ENCODE measurements at places on chromosomes 13 and 19.

DNA sequence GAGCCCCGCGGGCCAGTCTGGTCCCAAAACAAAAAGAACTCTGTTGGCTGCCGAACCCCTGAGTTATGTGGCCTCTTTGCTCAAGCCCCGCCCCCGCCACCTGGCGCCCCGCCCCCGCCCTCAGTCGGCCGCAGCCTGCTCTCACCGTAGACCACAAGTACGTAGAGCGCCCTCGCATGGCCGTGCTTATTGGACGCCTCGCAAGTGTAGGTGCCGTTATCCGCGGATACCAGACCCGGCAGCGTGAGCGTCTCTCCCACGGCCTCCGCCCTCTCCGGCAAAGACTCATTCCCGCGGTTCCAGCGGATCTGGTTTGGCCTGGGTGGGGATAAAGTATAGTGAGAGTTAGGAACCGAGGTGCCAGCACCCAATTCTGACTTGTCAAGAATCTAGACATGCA, 5.5 kb upstream of the ZNF428 start:
- no peak for DNase-seq

GRCh38 chr13:23628250-23628649, 58.0 kb downstream of the TNFRSF19 start:
- DNase-seq, result no peak

- no peak for DNase-seq
These were observed 4.1 kb downstream of the CCDC169 start for GRCh38 chr13:36293497-36293896.

DNA sequence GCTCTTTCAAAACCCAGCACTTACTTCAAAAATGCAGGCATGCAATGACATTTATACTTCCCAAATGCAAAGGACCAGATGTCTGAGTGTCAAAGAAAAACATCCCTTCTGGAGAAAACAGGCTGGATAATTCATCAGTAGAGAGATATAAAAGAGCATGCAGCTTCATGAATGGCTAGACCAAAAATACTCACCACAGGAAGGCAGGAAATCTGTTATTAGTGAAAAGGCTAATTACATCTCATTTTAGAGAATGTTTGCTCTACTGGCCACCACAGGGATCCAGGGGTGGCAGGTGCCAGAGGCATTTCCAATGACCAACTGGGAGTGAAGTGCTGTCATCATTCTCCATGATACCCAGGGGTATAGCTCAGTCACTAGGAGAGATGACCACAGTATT, 106.5 kb downstream of the LHFPL6 start:
- DNase-seq, result peak; percentile 83

GRCh38 chr19:38743394-38744297, 628 bp downstream of the CAPN12 start:
- no peak for DNase-seq

GRCh38 chr13:98648141-98648540, 71.2 kb upstream of the STK24 start:
- no peak for DNase-seq

GRCh38 chr13:45702088-45702487, at the start of gene CBY2:
Gene CBY2 (plus strand): TSS chr13:45702320. CDS start chr13:45702391, 71 bp downstream.
- DNase-seq, result no peak

DNA sequence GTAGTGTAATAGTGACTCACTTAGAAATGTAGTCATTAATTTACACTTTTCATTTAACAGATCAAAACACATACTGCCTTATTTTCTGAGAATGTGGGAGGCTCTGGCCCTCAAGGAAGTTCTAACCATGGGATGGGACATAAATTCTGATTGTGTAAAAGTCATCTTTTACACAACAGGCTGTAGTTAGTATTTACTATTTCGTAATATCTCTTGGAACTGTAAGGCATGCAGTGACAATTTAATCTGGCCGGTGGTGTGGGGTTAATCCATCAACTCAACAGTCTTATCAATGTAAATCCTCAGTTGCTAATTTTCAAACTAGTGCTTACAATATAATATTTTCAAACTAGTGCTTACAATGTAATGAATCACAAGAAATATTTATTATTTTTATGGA, 1599.2 kb downstream of the EFNB2 start:
- no peak for DNase-seq

DNA sequence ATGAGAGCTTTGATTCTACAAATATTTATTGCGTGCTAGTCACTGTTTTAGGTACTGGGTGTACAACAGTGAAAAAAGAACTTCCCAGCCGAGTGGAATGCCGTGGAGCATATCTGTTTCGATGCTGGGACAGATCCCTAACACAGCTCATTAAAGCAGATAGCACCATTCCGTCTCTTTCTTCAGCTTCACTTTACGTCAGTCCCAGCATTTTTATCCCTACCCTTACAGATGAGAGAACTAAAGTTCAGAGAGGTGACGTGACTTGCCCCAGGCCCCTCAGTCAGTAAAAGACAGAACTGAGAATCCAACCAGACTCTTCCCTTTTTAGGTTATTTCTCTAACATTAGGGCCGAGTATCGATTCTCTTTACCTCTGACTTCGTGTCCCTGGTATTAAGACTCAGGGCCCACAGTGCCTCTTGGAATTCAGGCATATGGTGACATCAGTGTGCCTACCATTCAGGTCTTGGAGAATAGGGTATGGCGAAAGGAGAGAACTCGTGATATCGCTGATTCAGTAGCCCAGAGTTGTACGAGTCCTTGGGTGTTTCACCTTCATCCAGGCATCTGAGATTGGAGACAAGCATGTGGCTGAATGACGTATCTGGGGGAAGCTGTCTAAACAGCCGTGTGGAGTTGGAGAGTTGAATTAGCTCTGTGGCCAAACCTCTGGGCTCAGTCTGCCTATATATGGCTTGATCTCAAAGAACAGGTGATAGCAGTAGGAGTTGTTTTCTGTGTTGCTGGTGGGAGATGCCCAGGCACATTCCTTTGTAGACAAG, 27.1 kb downstream of the ACTN4 start:
- no peak for DNase-seq

- no peak for DNase-seq
These were observed 10.9 kb upstream of the KDM4B start for GRCh38 chr19:4957981-4958380.

DNA sequence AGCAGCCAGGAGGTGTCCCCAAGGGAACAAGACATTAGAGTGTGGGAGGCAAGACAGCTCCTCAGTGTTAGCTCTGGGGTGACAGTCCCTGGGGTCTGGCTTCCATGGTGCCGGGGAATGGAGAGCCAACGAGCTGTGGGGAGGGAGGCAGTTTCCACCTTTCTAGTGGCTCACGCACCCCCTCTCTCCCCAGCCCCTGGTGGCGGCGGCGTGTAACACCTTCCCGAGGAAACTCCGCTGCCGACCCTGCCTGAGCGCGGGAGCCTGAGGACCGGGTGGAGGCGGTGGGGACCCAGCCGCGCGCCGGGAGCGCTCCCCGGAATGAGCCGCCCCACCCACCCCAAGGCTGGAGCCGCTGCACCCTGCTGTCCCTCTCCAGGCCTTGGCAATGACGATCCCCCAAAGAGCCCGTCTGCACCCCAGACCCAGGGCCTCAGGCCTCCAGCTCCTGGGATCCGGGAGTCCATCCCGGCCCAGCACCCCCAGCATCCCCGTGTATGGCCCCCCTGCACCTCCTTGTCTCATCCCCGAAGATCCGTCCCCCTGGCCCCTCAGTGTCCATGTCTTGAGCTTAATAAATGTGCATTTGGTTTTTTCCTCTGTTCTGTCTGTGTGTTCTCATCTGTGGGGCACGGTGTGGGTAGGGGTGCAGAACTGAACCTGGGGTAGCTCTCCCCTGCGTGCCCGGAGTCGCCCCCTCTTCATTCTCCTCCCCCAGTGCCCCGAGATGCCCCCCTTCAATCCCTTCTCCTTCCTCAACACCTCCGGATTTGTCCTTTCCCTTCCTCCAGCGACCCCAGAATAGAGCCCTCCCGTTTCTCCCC, 622 bp upstream of the FXYD5 start:
- DNase-seq, result no peak

- DNase-seq, result no peak
These were observed 424.4 kb downstream of the FGF14 start for GRCh38 chr13:101977475-101977874.

DNA sequence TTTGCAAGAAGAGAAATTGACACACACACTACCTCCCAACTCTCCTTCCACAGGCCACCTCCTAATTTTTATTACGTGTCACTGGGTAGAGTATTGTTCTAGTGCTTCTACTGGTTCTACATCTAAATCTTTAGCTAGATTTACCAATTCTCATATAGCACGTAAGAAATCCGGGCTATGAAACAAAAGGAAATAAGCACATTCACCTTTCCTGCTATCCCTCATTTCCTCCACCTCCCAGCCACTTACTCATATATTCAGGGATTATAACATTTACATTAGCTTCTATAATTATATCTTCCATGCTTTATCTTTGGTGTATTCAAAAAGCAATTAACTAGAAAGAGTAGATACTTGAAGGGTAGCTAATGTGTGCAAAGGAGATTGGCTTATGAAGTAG, 39.7 kb downstream of the USP12 start:
- DNase-seq, result no peak

DNA sequence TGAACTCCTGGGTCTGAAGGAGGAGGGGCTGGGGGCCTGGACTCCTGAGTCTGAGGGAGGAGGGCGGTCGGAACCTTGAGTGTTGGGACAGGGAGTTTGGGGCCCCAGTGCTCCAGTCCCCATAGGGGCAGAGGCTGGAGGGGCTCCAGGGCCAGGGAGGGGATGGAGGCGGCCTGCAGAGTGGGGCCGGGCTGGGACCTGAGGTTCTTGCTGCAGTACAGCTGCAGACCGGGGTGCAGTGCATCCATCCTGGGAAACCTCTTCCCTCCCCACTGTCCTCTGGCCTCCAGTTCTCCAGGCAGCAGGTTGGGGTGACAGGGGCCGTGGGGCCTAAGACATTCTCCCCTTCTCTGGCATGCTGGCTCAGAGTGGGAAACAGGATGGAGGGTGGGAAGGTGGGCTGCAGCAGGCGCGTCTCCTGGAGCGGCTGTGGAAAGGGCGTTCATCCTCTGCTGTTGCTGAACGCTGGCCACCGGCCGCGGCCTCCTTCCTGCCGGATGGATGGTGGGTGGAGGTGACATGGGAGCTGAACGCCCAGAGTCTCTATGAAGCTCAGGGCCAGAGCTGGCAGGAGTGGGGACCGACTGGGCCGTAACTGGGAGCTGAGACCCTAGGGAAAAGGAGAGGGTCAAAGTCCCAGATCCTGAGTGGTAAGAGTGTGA, 1.6 kb downstream of the BRSK1 start:
- DNase-seq, result no peak

DNA sequence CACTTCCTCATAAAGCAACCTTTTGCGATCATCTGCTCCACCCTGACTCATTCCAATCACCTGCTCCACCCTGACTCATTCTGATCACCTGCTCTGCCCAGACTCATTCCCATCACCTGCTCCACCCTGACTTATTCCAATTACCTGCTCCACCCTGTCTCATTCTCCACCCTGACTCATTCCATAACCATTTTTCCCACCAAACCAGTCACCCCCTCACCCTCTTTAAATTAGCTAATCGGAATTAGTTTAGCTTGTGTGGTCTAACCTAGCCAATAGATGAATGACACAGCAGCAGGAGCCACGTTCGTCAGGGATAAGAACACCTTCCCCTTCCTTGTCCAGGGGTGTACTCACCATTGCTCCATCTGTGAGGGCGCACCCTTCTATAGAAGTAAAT, 134.0 kb downstream of the COG6 start:
- DNase-seq, result no peak

DNA sequence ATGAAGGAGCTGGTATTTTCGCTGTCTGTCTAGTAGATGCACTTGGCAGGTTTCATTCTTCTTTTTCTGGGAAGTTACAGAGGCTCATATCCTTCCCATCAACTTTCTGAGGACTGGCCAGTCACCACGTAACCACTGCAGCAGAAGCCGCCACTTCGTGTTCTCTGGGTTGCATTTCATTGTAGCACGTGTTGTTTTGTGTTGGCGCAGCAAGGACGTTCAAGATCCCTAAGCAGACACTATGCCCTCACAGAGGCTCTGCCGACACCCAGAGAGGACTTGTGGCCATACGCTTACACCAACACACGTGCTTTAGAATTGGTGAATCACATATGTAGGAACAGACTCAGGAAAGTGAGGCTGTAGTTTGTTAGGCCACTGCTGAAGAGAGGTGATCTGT, 42.2 kb upstream of the TEX29 start:
- no peak for DNase-seq

DNA sequence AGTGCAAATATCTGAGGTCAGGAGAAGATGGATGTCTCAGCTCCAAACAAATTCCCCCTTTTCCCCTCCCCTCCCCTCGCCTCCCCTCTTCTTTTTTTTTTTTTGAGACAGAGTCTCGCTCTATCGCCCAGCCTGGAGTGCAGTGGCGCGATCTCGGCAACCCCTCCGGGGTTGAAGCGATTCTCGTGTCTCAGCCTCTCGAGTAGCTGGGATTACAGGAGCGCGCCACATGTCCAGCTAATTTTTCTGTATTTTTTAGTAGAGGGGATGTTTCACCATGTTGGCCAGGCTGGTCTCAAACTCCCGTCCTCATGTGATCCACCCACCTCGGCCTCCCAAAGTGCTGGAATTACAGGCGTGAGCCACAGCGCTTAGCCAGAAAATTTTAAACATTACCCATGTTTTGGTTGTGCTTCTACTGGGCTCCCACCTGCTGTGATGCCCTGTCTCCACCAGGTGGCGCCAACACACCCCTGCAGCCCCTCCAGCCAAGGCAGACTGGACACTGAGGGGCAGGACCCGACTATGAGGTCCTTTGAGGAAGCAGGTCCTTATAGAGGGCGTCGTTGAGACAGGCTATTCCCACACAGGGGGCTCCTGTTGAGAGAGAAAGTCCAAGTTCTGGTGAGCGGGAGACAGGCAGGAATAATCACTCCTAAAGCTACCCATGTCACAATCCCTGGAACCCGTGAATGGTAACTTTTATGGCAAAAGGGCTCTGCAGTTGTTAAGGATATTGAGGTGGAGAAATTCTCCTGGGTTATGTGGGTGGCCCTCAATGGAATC, 6.3 kb downstream of the ERICH4 start:
- no peak for DNase-seq

GRCh38 chr13:110578363-110578762, 16.8 kb upstream of the RAB20 start:
- no peak for DNase-seq

GRCh38 chr19:38665950-38666662, 18.7 kb downstream of the ACTN4 start:
- DNase-seq, result no peak

GRCh38 chr13:61162106-61162505, 253.5 kb downstream of the PCDH20 start:
- no peak for DNase-seq

GRCh38 chr13:98141509-98142379, 1.1 kb upstream of the FARP1 start:
- DNase-seq, result no peak

GRCh38 chr19:34126966-34127365, 45.3 kb upstream of the LSM14A start:
- DNase-seq, result no peak

GRCh38 chr19:4715529-4716221, 8.0 kb downstream of the DPP9 start:
- DNase-seq, result no peak

- no peak for DNase-seq
These were observed 188.4 kb downstream of the ITGBL1 start for GRCh38 chr13:101640788-101641400.

GRCh38 chr19:40315812-40316470, 30.8 kb upstream of the AKT2 start:
- DNase-seq, result no peak

- no peak for DNase-seq
These were observed 8.8 kb upstream of the SPART start for GRCh38 chr13:36354842-36355623.

GRCh38 chr19:53909471-53910169, 542 bp downstream of the CACNG7 start:
- DNase-seq, result no peak

Data from NCI-H2081 treated with DMSO at 0.1 percent for 48 hours (cell line).